ENCODE measurements at places on chromosomes 3 and 15. TPM values are rescaled to one million over a fixed set of nuclear protein-coding genes. Genes with fewer than 3 reads are reported as not detected.

IL5RA gene
- total RNA-seq = not detected

PRICKLE2 gene
- total RNA-seq = 2.5 TPM

DNA sequence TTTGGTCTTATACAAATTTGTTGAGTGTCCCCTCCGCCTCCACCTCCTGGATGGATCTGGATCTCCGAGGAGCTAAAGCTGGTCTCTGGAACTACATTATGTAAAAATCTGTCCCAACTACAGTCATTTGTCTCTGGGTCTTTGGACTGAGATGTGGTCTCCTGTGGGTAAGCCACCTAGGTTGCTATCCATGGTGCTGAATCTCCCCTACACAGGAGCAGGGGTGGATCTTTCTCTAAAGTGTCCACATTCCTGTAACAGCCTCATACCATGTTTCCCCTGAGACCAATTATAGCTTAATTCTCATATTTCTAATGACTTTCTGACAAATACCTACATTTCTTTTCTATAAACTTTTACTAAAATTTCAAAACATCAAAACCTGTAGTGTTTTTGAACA is 625.8 kb downstream of the TAFA4 start:
- no peak for DNase-seq

- DNase-seq = no peak
Measured at GRCh38 chr3:190972196-190972595, 109.7 kb upstream of the GMNC start.

GRCh38 chr3:160403796-160404470 is 4.5 kb downstream of the SMC4 start:
- DNase-seq = no peak

DNA sequence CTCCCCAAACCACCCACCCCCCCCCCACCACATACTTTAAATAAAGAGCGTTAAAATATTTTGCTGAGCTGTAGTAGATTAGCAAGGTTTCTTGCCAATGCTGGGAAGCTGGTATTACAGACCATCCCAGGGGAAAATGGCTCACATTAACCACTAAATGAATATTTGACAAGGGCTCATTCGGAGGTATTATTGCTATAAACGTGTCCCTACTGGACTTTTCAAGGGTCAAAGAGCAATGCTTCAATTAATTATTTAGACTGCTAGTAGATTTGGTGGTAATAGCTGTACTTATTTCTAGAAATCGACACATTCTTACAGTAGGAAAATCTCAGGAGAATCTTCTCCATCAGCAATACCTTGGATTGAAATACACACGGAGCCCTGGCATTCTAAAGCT is 5.2 kb downstream of the SOX2 start:
- no peak for DNase-seq

GRCh38 chr3:64832098-64832497 is 144.3 kb upstream of the ADAMTS9 start:
- no peak for DNase-seq

DNA sequence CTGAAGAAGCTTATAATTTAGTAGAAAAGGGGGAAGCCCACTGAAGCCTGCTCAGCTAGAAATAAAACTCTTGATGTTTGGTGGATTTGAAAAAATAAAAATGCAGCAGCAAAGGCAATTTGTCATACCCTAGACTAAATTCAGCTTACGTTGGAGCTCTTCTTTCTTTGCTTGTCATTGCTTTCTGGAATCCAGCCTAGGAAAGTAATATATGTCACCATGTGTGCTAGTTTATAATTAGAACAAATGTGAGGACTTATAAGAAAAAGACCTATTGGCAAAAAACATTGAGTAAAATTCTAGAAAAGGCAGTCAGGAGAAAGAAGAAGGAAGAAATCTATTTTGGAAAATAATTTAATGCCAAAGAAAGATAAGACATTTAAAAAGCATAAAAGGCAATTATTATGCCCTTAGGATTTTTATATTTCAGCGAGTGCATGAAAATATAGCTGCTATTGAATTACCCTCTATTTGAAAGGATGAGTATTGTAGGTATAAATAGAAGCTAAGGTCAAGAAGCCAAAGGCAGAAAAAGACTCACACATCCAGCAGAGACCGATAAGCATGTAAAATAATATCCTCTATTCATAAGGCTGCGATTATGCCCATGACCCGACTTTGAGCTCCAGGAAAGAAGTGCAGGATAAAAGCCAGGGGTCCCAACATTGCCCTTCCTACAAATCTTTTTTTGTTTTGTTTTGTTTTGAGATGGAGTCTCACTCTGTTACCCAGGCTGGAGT is 10.6 kb upstream of the BTBD1 start:
- no peak for DNase-seq

DNA sequence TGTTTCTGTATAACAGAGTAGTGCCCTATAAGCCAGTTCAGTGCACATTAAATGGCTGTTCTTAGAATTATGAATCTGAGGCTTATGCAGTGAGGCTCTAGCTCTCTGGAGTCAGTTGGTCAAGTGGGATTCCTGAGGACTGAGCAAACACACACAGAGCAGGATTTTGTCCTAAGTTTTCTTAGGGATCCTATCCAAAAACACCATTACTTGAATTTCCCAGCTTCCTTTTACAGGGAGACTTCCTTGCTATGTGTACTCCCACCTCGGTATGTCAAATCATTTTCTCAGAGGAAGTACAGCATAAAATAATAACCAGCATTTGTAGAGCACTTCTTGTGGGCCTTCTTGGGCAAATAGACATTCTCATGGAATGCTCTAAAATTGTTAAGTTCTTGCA is 63.1 kb upstream of the GOLGA6B start:
- DNase-seq = no peak

GRCh38 chr3:184932777-184933176 is 120.8 kb downstream of the VPS8 start:
- DNase-seq = no peak

FAM174B gene
- total RNA-seq = 9.6 TPM

CMTM8 gene
- total RNA-seq = 9.2 TPM

DNA sequence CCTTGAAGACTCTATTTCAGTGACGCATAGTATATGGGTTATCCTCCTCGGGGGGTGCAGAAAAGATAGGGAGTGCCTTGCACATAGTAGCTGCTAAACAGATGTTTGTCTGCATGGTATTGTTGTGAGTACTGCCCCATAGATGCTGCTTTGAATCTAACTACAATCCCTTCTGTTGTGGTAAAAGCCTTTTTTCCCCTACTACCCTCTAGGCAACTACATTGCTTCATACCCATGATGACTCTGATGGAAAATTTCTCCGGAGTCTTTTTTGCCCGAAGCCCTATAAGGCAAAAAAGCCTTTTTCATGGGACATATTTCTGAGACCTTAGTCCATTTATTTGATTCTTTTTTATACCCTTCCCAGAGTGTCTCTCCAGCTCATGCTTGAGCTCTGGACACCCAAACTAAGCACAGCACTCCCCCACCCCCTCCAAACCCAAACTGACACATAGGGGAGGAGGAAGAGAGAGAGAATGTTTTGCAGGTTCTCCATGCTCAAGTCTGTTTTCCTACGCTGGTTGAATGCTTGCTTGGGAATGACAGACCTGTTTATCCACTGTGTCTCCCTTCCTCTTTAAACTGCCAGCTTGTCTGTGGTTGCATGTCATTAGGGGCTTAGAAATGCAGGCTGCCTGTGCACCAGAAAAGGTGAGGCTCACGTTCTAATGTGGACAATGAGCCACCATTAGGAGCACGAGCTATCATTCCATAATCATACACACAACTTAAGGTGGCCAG is 52.9 kb downstream of the LRTM1 start:
- DNase-seq = no peak

DNA sequence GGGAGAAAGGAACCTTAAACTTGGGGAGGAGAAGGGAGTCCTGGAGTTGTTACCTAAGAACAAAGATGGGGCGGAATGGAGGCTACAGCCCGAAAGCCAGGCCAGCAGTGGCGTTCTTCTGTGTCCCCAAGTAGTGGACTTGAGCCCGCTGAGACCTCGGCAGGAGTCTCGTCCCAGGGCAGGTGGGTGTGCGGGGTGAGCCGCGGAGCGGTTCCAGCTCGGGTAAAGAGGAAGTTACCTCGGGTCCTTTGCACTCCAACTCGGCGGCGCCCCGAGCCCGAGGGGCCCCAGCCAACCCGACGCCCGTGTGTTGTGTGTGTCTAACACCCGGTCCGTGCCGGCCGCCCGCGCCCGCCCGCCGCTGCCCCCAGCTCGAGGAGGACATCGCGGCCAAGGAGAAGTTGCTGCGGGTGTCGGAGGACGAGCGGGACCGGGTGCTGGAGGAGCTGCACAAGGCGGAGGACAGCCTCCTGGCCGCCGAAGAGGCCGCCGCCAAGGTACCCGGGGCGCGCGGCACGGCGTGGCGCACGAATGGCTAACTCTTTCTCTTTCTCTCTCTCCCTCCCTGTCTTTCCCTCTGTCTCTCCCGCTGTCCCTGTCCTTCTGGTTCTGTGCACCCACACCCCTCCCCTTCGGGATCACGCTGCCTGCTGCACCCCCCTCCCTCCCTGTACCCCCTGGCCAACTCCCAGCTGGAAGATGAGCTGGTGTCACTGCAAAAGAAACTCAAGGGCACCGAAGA is 959 bp downstream of the TPM1 start:
- DNase-seq = no peak
